A549 treated with Hydrocortisone at 1 μM for 4 hours (cell line): ENCODE measurements at places on chromosomes 16 and 17. TPM values are rescaled to one million over a fixed set of nuclear protein-coding genes. Genes with fewer than 3 reads are reported as not detected.

The ABCA9 gene
- not detected in 5 replicates for total RNA-seq

The CDH11 gene
- total RNA-seq: 0.43 to 1.1 TPM (median 0.70 TPM) in 5 replicates

The GAST gene
- total RNA-seq: 0.38 to 0.59 TPM in 2 of 5 replicates, not detected in the others

The KRTAP1-1 gene
- total RNA-seq: not detected in 5 replicates

The CBX1 gene
- total RNA-seq: 75.8 to 116 TPM (median 77.1 TPM) in 5 replicates

The CCDC144A gene
- 0.69 to 1.4 TPM (median 1.2 TPM) in 5 replicates for total RNA-seq

The ZFP3 gene
- total RNA-seq: 0.94 to 1.3 TPM (median 1.1 TPM) in 5 replicates

The MRPL45 gene
- total RNA-seq: 59.6 to 65.9 TPM (median 63.6 TPM) in 5 replicates

The LGALS9B gene
- not detected in 5 replicates for total RNA-seq

The SEPTIN1 gene
- total RNA-seq: 0.97 to 2.6 TPM (median 2.1 TPM) in 5 replicates

The SOX8 gene
- total RNA-seq: 2.1 to 3.0 TPM (median 2.7 TPM) in 5 replicates

The CCDC154 gene
- 0.06 to 0.33 TPM (median 0.27 TPM) in 5 replicates for total RNA-seq

The UBE2I gene
- 139 to 194 TPM (median 157 TPM) in 5 replicates for total RNA-seq

The USP32 gene
- total RNA-seq: 30.0 to 42.5 TPM (median 32.5 TPM) in 5 replicates

The RNU2-1 gene
- total RNA-seq: not detected in 5 replicates

The TENT4B gene
- 9.0 to 11.8 TPM (median 10.6 TPM) in 5 replicates for total RNA-seq

The SMIM22 gene
- not detected in 5 replicates for total RNA-seq

The KRT13 gene
- 0.09 to 0.29 TPM (median 0.24 TPM) in 5 replicates for total RNA-seq

The DNAI2 gene
- total RNA-seq: 0.05 to 0.06 TPM in 2 of 5 replicates, not detected in the others
